Amniotic stem cell (primary cell): ENCODE measurements at places on chromosomes 6 and 20.
A peak's percentile ranks its signal among the peaks of the same experiment; 100 is the strongest.

DNA sequence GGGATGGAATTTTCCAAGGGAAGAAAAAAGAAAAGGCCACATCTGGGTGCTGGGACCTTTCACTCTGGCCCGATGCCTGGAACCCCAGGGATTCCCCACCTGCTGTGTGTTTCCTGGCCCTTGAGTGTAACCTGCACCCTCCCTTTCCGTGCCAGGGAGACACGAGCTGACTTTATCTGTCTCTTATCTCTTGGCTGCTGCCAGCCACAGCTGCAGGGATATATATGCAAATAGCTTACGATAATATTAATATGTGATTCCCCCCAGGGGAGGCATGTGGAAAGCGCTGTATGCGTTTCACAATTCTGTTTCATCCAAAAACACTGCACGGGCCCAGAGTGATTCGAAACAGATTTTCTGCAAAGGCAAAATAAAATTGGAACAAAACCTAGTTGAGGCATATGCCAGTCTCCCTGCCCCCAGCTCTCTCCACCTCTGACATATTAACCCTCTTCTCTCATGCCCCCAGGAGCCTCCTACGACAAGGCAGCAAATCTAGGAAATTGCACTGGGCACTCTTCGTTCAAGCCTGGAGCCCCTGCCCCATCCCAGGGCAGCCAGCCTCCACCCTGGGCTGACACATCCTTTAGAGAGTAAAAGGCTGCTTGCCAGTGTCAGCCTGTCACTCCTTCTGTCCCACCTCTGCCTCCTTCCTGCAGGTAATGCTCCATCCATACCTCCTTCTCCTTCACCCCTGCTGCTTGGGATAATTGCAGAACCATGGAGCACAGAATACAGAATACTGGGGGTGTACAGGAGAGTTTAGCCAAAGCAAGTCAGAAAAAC lies 1.3 kb downstream of the RIPOR3 start:
- no peak for DNase-seq

- DNase-seq = no peak
Observed at GRCh38 chr6:815348-815738, 122.4 kb upstream of the EXOC2 start.

GRCh38 chr20:8144282-8145245 lies 12.5 kb downstream of the PLCB1 start:
- DNase-seq = no peak

GRCh38 chr6:22300273-22300998 lies 3.6 kb upstream of the PRL start:
- no peak for DNase-seq

DNA sequence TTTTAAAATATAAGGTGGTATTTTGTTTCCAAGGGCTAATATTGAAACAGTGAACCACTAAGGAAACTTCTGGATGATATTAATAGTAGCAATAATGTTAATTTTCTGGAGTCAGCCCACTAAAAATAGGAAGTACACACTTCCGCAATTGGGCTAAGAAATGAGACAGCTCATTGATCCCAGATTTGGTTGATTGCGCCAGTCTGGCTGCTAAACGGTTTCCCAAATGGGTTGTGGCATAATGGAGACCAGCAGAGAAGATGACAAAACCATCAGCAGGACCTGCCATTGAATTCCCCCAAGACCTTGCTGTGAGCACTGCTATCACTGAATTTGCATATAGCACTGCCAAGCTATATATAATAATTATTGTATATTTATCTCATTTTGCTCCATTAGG lies 71.2 kb upstream of the SGK1 start:
- no peak for DNase-seq

- peak; percentile 47 for DNase-seq
Observed at GRCh38 chr6:40550202-40551101, 36.7 kb downstream of the LRFN2 start.

- DNase-seq = no peak
Observed at GRCh38 chr6:150696190-150696589, 96.5 kb downstream of the PLEKHG1 start.

DNA sequence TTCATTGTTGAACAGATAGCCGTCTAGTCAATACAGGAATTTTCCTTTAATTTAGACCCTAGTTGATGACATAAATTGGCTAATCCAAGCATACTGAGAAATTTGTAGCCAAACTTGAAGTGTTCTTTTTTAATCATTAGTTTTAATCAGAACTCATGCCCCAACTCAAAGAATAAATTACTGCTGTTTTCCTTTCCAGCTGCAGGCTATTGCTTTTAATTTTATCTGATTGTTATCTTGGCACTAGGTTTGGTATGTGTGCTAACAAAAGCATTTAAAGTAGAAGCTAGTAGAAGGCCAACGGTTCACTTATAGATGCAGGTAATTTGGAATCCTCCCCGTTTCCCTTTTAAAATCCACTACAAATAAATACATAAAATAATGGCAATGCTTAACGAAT lies 188.5 kb downstream of the CD109 start:
- no peak for DNase-seq

DNA sequence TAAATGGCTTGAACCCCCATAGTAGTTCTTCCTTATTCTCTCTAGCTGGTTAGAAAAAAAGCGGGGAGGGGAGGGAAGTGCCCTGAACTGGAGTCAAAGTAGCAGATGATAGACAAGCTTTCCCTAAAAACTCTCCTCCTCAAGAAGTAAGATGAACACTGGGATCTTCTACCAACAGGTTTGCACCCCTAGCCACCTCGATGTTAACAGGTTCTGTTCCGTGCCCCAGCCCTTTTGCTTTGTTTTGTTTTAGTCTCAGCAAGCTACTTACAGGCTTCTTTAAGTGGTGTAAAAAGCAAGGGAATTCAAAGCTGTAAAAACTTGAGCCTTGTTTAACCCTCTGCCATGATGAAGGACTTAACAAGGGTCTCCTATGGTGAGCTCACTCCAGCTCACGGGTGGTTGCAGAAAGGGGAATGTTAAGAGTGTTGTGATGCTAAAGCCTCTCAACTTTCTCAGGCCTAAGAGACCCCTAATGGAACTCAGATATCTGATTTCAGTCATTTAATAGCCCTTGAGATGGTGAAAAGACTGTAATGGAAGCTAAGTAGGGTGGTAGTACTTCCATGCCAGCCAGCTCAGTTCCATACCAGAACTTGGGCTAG lies 106.0 kb downstream of the FOXO3 start:
- no peak for DNase-seq
